ENCODE measurements at places on chromosomes 4 and X.

- no peak for DNase-seq
These were observed 1.3 kb downstream of the INPP4B start for GRCh38 chr4:142844782-142845181.

DNA sequence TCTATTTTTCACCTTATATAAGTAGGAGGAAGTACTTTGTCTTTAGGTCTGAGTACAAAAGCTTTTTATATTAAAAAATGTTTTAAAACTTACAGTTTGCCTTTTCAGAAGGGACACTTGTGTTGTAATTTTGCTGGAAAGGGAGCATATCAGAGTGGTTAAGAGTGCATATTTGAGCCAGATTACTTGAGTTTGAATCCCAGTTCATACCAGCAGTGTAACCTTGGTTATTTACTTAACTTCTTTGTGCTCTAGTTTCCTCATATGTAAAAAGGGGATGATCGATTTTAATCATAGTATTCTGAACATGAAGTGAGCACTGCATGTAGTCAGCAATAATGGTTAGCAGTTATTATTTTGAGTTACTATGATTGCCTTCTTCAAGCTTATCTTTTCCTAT, 78.3 kb upstream of the SLC4A4 start:
- no peak for DNase-seq

DNA sequence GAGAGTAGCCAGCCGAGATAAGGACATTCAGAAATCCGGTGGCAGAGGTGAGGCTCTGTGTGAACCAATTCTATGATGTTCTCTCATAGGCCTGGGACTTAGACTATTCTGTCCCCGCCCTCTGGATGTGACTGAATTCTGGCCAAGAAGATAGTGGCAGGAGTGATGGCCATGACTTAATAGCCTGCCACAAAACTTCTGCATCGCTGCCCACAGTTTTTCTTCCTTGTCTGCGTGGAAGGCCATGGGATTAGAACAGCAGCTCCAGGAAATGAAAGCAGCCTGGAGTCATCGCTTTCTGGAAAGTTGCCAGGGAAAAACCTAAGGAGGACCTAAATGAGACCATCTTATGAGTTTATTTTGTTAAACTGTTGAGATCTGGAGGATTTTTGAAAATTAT, 134.7 kb downstream of the F11 start:
- DNase-seq: no peak

DNA sequence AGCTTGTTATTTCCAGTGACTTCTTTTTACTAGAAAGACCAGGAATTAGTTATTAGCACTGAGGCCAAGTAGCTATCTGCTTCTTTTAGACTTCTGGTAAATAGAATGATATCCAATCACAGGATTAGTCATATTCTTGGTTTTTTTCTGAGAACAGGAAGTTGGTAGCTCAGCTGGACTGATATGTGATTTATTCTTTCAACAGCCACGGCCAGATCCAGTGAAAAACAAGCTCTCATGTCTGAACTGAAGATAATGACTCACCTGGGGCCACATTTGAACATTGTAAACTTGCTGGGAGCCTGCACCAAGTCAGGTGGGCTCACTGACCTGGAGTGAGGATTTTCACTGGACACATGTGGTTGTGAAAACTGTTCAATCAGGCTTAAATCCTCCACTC, 48.6 kb downstream of the PDGFRA start:
- peak; percentile 70 for DNase-seq

DNA sequence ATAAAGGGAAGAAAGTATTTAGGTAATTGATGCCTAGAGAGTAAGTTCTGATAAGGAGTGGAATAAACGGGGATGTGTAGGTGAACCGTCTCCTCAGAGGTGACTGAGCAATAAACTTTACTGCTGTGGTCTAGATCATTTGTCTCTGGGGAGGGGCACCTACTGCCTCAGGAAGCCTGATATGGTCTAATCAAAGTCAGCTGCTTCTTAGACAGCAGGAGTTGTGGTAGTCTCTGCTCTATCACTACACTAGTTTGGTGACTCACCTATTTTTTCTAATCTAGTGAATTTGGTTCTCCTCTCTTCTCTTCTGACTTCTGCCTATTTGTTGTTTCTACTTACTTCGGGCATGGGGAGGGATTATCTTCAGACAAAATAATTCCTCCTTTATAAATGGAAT, 95.1 kb upstream of the STIM2 start:
- no peak for DNase-seq

DNA sequence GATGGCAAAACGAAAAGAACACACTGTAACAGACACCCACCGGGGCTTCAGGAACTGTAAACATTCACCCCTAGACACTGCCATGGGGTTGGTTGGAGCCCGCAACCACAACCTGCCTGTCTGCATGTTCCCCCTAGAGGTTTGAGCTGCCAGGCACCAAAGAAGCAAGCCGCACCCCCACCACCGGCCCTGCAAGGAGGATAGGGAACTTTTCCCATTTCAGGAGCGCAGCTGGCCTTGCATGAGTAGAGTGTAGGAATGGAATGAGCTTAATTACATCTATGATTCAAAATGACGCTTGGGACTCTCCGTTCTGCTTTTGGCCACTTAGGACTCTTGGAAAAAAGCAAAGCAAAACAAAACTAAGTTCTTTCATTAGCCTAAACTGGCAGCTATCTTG, 243.6 kb upstream of the CTSO start:
- DNase-seq: no peak

- no peak for DNase-seq
These were observed 15.6 kb downstream of the PAQR3 start for GRCh38 chr4:78923464-78924312.

DNA sequence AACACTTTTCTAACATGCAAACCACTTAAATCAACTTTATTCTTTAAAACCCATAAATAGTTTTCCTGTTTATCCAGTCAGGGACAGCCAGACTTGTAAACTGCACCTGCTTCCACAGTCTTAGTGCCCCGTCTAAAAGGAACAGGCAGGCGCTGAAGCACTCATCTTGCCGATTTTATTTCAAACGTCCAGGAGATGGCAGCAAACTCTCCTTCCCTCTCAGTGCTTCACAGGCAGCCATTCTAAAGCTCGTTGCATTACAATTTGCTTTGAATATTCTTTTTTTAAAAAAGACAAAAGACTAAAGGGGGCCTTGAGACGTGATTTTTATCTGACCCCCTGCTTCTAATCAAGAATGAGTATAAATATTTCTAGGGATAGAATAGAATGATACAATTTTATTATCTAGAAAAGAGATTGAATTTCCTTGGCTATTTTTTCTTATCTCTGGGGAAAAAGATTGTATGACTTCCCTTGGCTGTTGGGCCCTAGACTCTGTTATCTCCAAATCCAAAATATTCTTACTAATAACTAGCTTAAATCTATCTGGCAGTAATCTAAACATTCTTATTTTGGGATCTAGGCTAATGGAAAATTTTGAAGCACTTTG, 93.6 kb upstream of the MYOZ2 start:
- peak; percentile 82 for DNase-seq

DNA sequence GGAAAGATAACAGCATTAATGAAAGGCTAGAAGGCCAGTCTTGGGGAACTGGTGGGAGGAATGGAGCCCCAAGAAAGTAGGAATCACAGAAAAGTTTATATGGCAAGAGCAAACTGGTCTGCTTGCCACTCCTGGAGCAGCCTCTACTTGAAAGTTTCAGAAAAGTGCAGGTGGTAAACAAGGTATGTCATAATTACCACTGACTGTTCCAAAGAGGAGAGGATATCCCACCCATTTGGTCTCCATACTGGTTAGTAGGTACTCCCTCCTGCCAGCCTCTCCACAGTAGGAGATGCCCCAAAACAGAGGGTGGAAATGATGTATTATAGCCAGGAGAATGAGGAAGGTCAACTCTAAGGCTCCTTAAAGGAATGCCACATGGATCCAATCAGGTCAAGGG, 145.1 kb downstream of the INPP4B start:
- no peak for DNase-seq

DNA sequence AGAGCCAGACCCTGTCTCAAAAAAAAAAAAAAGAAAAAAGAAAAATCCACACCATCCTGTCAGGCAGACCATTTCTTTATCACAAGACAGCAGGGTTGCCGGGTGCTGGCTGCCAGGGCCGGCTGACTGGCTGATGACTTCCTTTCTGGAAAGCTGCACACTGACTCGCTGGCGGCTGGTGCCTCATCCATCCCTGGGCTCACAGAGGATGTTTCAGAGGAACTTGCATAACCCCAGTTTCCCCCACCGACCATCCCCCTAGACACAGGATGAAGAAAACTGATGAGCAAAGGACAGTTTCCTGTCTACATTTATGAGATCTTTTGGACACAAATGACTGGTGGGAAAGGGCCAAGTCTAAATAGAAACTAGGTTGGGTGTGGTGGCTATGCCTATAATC, 14.1 kb downstream of the HPSE start:
- no peak for DNase-seq

DNA sequence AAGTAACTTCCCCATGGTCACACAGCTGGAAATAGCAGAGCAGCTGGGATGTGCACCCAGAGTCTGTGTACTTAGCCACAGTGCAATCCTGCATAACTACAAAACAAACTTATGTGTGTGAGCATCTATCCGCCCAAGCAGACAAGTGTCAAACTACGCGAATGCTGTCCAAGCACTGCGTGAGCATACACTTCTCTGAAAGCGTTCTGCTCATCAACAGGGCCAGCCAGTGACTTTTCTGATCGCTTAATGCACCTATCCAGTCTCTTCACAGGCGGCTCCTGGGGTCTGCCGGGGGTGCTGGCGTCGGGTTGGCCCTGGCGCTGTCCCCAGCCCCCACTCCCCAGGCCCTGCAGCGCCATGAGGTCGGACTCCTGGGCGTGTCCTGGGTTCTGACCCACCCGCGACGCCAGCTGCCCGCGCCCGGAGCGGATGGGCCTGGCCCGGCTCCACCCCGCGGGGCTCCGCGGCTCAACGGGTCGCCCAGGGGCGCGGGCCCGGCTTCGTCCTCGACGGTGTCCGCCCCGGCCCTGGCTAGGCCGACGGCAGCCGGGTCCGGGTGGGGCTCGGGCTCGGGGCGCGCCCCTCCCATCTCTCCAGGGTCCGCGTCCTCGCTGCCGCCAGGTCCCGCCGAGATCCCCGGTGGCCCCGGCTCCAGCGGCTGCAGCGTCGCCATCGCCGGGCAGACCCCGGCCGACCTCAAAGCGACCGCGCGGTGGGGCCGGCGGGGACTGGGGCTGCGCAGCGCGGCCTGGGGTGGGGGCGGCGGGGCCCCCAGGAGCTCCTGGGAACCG, 1.3 kb upstream of the ZNF141 start:
- peak; percentile 18 for DNase-seq

DNA sequence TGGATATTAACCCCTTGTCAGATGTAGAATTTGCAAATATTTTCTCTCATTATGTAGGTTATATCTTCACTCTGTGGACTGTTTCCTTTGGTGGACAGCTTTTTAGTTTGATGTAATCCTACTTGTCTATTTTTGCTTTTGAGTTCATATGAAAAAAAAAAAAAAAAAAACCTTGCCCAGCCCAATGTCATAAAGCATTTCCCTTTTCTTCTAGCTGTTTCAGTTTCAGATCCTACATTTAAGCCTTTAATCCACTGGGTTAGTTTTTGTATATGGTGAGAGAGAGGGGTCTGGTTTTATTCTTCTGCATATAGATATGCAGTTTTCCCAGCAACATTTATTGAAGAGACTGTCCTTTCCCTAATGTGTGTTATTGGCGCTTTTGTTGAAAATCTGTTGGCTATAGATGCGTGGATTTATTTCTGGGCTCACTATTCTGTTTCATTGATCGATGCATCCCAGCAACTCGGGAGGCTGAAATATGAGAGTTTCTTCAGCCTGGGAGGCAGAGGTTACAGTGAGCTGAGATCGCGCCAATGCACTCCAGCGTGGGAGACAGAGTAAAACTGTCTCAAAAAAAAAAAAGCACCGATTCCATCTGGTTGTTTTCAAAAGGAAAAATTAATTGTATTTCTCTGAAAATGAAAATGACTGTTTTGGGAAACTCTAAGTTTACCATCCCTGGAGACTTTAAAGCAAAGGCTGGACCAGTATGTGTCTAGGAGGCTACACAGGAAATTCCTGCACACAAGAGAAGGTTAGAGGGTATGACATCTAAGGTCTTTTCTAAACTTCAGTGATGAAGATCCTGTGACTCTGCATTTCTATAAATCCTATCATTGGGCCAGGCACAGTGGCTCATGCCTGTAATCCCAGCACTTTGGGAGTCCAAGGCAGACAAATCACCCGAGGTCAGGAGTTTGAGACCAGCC, 35.6 kb downstream of the STEEP1 start:
- no peak for DNase-seq

DNA sequence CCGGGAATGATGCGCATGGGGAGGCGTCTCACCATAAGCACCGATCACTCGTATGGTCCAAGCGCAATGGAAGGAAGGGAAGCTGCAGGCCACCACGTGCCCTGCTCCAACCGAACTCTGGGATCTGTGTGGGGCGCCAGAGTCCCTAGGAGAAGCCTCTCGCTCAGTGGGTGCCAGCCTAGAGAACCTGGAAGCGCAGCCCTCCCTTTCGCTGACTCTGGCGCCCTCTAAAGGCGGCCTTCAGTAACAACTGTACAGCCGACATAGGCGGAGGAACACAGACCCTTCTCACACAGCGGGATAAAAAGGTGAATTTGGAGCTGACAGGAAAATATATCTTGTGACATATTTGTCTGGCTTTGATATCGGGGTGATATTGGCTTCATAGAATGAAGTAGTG, 76.0 kb downstream of the INTS6L start:
- peak; percentile 27 for DNase-seq

DNA sequence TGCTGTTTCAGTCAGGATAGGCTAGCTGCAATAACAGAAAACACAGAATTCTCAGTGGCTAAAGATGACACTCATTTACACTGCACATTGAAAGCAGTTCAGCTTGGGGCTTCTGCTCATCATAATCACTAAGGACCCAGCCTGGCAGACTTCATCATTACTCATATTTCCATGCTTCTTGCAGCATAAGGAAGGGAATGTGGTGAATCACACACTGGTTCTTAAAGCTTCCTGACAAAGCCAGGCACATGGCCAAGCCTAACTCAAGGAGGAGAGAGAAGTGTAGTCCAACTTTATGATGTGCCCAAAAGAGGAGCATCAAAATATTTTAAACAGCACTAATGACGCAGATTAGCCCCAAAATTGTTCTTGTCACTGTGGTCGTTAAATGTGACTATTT, 186.5 kb downstream of the BANK1 start:
- DNase-seq: no peak

DNA sequence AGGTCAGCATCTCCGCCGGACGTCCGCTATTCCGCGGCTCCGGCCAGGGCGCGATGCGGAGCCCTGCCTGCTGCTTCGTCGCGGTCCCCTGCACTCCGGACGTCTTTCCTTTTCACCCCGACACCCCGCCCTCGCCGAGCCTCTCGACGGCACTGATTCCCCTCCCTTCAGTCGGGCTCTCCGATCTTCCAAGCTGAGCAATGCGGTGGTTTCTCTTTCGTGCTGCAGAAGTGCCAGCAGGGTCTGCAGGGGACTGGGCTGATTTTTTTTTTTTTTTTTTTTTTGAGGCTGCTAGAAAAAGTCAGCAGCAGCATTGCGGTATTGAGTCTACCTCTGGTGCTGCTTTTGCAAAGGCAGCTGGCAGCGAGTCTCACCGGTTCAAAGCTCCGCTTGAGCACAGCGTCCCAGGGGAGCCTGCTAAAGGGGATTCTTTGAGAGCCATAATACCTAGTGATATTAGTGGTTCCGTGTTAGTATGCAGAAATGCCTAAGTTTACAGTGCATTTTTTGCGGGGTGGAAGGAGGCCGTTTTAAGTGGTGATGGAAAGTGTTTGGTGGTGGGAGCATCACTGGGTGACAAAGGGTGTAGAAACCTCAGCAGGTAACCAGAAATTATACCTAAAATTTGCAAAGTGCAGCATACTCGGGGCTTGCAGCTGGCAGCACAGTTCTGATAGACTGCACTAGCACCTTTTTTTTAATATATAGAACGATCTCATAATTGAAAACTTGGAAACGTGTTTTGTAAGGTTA, 969 bp downstream of the STIM2 start:
- peak; percentile 90 for DNase-seq

- no peak for DNase-seq
These were observed 77.8 kb downstream of the KLHL13 start for GRCh38 chrX:118038614-118039365.

Measured in GM12865 (cell line).